Stimulated activated CD4-positive, alpha-beta T cell treated with anti-CD3 and anti-CD28 coated beads, Interleukin-12 subunit alpha, Interleukin-12 subunit beta, amount 100 ng/mL, for 4 hours (primary cell): ENCODE measurements at places on chromosomes 4 and X.

GRCh38 chr4:108762559-108763225, at the start of gene ETNPPL:
TSS of gene ETNPPL (minus strand) at chr4:108763053. CDS start at chr4:108762898, 155 bp downstream.
- peak; percentile 8 for DNase-seq

DNA sequence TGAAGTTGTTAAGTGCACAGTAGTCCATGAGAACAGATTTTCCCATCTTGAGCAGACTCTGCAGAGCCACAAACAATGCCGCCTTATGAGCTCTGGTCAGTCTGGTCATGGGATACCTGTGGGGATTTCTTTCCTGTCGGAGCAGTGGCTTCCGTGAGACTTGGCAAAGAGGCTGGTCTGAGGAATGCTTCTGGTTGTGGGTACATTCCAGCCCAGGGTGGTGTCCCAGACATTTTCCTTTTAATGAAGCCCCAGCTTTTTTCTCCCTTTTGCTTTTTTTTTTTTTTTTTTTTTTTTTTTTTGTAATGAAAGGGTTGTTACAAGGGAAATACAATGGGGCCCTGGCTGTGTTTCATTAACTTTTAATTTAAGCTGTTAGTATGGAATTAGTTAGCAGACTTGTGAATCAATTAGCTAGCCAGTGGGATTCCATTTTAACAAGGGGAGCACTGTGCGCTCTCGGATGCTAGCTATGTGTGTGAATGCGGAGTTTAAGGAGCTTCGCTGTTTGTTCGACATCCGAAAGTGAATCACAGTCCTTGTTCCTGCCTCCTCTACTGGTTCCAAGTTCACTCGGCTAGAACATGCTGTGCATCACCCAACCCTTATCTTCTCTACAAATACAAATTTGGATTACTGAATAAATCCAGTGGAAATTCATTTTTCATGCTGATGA, 225.1 kb downstream of the CBR4 start:
- no peak for DNase-seq

- DNase-seq = no peak
Observed at GRCh38 chrX:23666282-23666681, 1.0 kb upstream of the PRDX4 start.

- DNase-seq = no peak
Observed at GRCh38 chr4:110808351-110808878, 185.5 kb upstream of the PITX2 start.

GRCh38 chr4:15714646-15715435, 12.0 kb downstream of the BST1 start:
- DNase-seq = no peak

DNA sequence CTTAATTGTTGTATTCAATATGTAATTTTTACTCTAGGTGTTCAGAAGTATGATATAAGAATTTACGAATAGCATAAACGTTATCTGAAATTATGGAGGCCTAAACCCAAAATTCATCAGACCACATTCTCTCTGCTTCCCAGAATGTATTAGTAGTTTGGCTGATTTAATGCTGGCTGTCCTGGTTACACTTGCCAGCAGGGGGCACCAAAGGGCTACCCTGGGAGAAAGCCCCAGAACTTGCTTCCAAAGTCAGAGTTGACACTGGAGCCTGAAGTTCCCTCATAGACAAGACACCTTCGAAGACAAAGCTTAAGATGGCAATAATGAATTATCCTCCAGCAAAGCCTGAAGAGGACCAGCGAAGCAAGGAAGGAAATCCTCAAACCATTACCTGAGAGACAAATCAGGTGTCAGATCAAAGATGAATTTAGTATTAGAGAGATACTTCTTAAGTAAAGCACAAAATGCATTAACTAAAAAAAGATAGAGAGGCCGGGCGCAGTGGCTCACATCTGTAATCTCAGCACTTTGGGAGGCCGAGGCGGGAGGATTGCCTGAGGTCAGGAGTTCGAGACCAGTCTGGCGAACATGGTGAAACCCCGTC, 11.3 kb upstream of the ANOS1 start:
- DNase-seq = peak; percentile 58

DNA sequence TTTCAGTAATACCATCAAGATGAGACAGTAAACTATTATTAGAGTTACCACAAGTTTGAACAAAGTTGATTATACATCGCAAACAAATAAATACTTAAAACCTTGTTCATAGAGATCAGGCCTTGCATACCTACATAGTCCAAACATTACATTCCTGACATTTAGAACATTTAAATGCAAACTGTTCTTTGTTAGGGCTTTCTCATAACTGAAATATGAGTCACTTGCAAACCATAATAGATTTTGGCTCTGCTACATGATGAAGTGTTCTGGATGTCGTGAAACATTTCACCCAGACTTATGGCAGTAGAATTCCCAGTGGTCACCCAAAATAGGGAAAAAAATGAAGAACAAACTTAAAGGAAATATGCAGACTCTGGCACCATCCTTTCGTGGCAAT, 75.0 kb downstream of the FAT4 start:
- no peak for DNase-seq

DNA sequence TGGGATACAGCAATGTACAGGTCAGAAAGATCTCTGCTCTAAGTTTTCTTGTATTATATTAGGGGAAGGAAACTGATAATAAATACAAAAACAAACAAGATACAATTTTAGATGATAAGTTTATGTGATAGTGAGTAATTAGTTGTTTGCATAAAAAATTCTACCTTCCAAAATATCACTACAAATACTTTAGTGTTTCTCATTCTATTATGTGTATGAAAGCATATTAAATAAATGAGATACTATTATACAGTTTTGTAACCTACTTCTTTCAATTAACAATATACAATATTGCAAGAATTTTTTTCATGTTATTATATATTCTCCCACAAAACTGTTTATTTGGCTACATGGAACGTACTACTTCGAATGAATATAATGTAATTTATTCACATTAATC, 4.2 kb upstream of the FGF2 start:
- no peak for DNase-seq

DNA sequence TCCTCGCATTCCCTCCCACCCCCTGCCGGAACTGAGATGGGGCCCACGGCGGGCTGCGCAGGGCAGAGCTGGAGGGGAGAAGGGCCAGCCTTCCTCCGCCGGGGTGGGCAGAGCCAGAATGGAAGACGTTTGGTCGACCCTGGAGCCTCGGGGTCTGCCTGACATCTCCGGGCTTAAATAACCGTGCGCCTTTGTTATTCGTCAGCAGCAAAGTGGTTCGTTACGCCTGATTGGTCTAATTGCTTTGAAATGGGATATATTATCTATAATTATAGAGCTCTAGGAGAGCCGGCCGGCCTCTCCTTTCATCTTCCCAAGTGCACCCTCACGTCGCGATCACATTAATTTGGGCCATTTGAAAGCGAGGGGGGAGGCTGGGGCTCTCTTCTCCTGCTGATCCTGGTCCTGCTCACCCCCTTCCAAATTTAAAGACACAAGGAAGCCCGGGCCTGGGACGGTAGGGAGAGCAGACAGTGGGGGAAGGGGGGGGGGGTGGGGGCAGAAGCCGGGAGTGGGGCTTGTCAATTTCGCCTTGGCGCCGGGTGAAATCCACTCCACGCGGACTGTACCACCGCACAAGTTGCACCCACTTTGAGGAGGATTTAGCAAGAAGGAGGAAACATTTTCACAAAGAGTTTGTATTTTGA, 4.7 kb upstream of the MSX1 start:
- no peak for DNase-seq

- no peak for DNase-seq
Observed at GRCh38 chrX:137684591-137684990, 118.7 kb downstream of the ZIC3 start.

- no peak for DNase-seq
Observed at GRCh38 chr4:189858435-189858834, 82.2 kb upstream of the FRG1 start.

DNA sequence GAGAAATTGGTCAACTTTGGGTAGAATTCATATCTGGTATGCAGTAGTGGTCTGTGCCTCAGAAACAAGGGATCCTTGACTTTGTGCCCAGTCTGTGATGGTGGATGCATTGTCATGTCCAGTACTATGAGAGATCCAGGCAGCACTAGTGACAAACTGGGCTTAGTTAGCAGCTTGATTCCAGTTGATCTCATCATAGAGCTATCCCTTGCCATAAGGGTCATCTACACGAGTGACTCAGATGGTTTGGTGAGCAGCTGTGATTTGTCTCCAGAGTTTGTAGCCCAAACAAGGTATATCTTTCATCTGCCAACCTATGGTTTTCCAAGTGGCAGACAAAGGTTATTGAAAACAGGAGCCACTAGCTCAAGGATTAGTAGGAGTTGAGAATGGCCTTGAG, 298.8 kb downstream of the GBA3 start:
- DNase-seq = no peak

DNA sequence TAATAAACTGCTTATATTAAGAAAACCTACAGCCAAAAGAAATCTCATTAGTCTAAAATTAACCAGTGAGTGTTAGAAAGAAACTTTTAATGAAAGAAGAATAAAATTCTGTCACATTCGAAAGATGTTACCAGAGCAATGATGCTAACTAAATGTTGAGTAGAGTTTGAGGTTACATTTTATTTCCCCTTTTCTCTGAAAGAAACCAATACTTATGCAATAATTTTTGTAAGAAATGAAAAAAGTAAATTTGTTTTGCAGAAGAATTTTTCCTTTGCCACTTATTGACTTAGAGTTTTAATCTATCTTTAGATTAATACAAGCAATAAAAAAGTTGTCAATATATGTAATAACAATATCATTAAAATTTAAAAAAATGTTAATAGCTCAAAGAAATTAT, 574.0 kb upstream of the GALNTL6 start:
- no peak for DNase-seq

GRCh38 chr4:107719207-107719921, 670 bp downstream of the PAPSS1 start:
- DNase-seq = no peak

DNA sequence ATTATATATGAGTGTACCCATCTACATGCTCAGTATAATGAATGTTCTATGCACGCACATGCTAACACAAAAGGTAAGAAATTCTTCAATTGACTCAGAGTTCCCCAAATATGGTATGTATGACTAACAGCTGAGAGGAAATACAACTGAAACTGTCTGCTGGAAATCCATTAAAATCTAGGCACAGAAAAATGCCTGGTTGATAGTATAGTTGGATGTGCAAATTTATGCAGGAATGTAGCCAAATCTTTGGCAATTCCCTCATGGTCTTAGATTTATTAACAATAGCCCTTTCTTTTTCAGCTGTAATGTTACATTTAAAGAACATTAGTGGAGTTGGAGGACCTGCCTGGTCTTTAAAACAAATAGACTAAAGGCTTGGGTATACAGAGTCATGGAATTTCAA, 5.5 kb downstream of the CAMK2D start:
- no peak for DNase-seq

- DNase-seq = no peak
Observed at GRCh38 chr4:3262208-3263052, 13.5 kb downstream of the MSANTD1 start.

DNA sequence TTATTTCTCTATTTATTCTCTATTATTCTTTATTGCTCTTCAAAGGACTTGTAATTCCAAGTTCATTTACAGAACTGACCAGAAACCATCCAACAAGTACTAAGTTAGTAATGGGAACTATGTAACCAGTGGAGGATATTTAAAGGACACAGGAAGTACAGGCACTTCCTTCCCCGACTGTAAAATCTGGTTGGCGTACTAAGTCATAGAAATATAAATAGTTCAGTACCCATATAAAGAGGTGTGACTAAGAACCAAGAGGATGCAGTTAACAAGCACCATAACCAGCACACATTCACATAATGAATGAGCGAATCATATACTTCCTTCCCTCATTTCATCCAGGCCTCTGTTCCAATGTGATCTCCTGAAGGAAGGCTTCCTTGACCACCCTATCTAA, 3.6 kb upstream of the EIF4E start:
- no peak for DNase-seq

DNA sequence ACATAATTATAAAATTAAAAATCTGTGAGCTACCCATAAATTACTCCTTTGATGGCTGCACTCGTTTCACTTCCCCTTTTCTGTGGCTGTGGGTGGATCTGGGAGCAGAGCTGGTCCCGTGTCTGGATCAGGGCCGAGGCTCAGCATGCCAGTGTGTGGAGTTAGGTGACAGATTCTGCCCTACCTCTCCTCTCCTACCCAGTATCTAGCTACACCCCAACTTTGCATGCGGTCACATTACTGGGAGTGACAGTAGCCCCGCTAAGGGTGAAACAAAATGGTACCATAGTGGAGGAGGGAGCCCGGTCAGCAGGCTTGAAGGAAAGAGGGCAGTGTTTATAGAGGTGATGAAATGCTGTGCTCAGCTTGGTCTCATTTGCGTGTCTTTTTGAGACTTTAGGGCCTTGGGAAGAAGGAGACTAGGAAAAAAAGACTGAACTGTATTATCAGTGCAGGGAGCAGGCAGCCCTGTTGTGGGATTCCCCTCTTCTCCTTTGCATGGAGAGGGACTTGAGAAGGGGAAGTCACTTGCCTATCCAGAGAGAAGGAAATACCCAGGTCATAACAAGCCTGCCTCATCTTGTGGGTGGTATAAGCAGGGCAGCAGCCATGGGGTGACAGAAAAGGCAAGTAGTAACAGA, 48.4 kb downstream of the ARHGAP10 start:
- no peak for DNase-seq

- no peak for DNase-seq
Observed at GRCh38 chr4:77044461-77045150, 31.2 kb downstream of the CCNI start.

DNA sequence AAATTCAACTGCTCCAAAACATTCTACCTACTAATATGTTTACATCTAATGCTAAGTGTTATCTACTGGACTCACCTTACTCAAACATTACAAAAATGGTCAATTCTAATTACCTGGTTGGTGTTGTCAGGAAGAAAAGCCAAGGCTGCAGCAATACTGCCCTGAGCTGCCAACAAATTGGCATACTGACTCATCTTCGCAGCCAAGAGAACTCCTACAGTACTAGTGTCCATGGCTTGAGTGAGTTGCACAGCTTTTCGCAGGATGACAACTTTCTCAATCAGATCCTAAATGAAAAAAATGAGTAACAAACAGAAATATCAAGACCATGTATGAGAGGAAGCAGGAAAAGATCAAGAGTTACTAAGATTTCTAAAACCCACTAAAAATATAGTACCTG, 39.6 kb downstream of the SEC31A start:
- no peak for DNase-seq

- no peak for DNase-seq
Observed at GRCh38 chr4:115720611-115721010, 607.2 kb upstream of the NDST4 start.

- no peak for DNase-seq
Observed at GRCh38 chr4:178026999-178027398, 584.8 kb upstream of the AGA start.

- no peak for DNase-seq
Observed at GRCh38 chr4:7313347-7313811, 121.0 kb downstream of the SORCS2 start.

DNA sequence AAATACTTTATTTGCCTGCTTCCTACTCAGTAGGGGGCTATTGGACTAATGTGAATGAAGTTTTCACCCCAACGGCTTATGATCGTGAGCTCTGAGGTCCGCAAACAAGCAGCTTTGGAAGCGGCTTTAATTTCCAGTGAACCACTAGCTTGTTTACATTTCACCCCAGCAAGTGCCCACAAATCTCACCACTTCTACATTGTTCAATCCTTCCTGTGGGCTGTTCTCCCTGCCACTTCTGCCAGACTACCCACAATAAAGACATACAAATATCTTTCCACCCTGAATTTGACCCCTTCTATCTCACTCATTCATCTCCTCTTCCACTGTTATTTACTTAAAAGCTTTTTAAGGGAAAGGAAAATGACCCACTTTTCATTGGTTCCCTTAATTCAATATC, 98.0 kb downstream of the CDS1 start:
- no peak for DNase-seq
